Stimulated activated CD4-positive, alpha-beta T cell treated with anti-CD3 and anti-CD28 coated beads, Interleukin-4, amount 100 ng/mL, for 48 hours (primary cell): ENCODE measurements at places on chromosomes 16 and 17.

DNA sequence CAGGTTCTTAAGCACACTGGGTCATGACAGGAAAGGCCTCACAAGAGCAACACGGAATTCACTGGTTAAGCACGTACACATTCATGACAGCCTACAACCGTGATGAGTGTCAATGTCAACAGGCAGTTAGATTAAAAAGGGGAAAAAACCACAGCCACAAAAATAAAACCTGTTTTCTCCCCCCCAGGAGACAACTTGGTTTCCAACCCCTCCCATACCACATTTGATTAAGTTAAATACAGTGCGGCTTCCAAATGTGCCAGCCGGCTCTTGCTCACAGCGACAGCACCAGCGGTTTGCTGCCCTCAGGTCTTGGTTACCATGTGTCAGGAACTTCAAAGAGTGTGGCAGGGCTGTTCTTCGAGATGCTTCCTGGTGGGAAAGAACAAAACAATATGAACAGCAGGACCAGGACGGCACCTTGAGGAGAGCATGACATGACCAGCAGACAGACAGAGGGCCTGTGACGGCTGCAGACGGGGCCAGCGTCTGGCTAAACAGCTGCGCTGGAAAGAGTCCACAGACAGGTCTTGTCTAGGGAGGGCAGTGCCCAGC is 193.6 kb downstream of the PARN start:
- no peak for DNase-seq

DNA sequence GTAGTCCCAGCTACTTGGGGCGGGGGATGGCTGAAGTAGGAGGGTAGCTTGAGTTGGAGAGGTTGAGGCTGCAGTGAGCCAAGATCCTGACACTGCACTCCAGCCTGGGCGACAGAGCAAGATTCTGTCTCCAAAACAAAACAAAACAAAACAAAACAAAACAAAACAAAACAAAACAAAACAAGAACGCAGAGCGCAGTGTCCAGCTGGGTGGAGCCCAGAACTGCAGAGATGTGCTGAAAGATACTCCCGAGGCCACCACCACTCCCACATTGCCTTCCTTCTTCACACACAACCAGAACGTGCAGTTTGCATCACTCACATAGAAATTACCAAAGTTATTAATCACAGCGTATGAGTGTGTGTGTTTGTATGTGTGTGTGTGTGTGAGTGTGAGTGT is 222.9 kb upstream of the ASIC2 start:
- no peak for DNase-seq

GRCh38 chr16:57918994-57919393 is 51.9 kb downstream of the CNGB1 start:
- DNase-seq, result no peak

GRCh38 chr16:89565506-89566372 is 5.3 kb downstream of the RPL13 start:
- DNase-seq, result peak; percentile 58

DNA sequence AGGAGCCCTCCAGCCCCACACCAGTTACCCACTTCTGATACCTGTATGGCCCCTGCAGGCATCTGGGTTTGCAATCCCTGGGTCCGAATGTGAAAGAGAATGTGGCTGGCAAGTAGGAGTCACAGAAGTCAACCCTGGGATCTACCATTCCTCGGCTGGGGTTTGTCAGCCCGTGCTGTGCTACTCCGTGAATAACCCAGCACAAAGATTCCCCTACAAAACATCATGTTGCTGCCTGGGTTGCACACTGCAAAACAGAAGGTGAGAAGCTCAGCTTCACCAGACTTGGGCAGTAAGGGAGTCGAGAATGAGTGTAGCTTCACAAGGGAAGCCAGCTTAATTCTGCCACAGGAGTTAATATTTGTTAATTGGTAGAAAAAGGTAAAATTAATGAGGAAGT is 137.1 kb downstream of the ZFHX3 start:
- no peak for DNase-seq

- DNase-seq, result no peak
Measured at GRCh38 chr16:13012601-13013000, 111.2 kb downstream of the SHISA9 start.
